ENCODE measurements at places on chromosomes 1 and 21. TPM values are rescaled to one million over a fixed set of nuclear protein-coding genes. Genes with fewer than 3 reads are reported as not detected.

FAM110D gene
- not detected for polyA plus RNA-seq

CD247 gene
- 244 TPM for polyA plus RNA-seq

BLACAT1 gene
- not detected for polyA plus RNA-seq

AMY2B gene
- 1.6 TPM for polyA plus RNA-seq

GRCh38 chr1:214967865-214968575, 114.5 kb upstream of the KCNK2 start:
- peaks cover 11% of the 10 kb centered on the region for H3K27me3 ChIP-seq
- DNase-seq, result no peak
- H3K4me1 ChIP-seq, result no peaks in the 10 kb centered on the region
- H3K27ac ChIP-seq, result no peak overlapping the region
- no peak overlapping the region for H3K4me3 ChIP-seq

DNA sequence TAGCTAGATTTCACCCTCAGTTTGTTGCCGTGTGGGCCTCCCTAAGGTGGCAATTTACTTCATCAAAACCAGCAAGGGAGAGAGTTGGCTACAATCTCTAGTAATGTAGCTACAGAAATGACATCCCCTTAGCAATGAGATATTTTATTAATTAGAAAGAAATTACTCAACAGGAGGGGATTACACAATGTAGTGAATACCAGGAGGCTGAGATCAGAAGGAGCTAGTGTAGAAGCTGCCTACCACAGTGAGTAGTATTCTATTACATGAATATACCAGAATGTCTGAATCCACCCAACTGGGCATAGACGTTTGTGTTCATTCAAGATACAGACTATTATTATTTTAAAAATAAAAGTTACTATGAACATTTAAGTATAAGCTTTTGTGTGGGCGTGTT, 868.2 kb upstream of the CXADR start:
- no peak overlapping the region for H3K4me3 ChIP-seq
- no peak overlapping the region for H3K27ac ChIP-seq
- no peaks in the 10 kb centered on the region for H3K4me1 ChIP-seq
- H3K36me3 ChIP-seq, result no peaks in the 10 kb centered on the region
- DNase-seq, result no peak
- no peaks in the 10 kb centered on the region for H3K27me3 ChIP-seq

DNA sequence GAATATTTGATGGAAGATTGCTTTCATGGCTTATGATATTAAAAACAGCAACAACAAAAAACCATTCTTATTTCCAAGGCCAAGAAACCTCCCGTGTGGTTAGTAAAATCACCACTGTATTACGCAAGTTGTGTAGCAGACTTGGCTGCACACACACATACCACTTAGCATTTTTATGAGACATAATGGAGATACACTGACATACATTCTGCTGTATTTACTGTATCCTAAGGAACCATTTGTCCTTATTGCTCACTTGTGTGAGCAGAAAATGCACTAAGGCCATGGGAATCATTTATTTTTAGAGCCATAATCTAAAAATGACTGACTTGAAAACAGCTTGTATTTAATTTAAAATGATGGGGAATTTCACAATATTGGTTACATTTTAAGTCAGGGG, 584 bp upstream of the C1orf141 start:
- H3K27ac ChIP-seq, result no peak overlapping the region
- DNase-seq, result no peak
- H3K4me3 ChIP-seq, result peak overlapping the region; percentile 93
- H3K36me3 ChIP-seq, result no peaks in the 10 kb centered on the region

GRCh38 chr21:16159213-16159970, 429.6 kb downstream of the USP25 start:
- H3K4me3 ChIP-seq, result no peak overlapping the region
- no peak overlapping the region for H3K27ac ChIP-seq
- H3K27me3 ChIP-seq, result no peaks in the 10 kb centered on the region
- H3K36me3 ChIP-seq, result no peaks in the 10 kb centered on the region
- H3K4me1 ChIP-seq, result no peaks in the 10 kb centered on the region

GRCh38 chr21:40080385-40080784, 213.1 kb downstream of the PCP4 start:
- no peaks in the 10 kb centered on the region for H3K4me1 ChIP-seq
- H3K4me3 ChIP-seq, result no peak overlapping the region
- no peak overlapping the region for H3K27ac ChIP-seq
- H3K36me3 ChIP-seq, result no peaks in the 10 kb centered on the region
- DNase-seq, result no peak
- H3K27me3 ChIP-seq, result peaks cover 2% of the 10 kb centered on the region

DNA sequence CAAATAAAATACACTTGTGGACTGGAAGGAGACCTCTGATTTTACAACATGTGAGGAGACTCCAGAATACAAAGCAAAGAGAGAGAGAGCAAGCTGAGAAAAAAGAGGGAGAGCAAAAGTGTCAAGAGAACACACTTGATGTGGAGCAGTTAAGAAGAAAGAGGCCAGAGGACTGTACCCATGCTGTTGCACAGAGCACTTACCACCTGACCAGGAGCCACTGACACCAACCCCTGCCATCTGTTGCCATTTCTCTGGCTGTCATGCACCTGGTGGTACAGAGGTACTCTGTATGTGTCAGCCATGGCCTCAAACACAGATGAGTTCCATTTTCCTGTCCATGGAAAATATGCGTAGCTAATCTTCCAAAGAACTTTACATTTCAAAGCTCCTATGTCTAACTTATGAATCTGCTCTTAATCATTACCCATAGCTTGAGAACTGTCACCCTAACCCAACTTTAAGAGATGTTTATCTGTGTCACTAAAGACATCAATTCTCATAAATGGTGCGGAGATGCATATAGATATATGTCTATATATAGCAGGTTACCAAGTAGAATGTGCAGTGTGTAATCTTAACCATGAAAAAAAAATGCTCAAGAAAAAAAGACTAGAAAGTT, 32.8 kb upstream of the ABCD3 start:
- no peak for DNase-seq
- peak overlapping the region; percentile 61 for H3K4me3 ChIP-seq
- H3K27me3 ChIP-seq, result no peaks in the 10 kb centered on the region
- peak overlapping the region; percentile 62 for H3K27ac ChIP-seq
- peaks cover 12% of the 10 kb centered on the region for H3K4me1 ChIP-seq

- H3K27ac ChIP-seq, result peak overlapping the region; percentile 98
- H3K4me3 ChIP-seq, result peak overlapping the region; percentile 63
- no peak for DNase-seq
- peaks cover 47% of the 10 kb centered on the region for H3K4me1 ChIP-seq
Measured at GRCh38 chr1:116739371-116740012, 14.7 kb upstream of the CD2 start.

DNA sequence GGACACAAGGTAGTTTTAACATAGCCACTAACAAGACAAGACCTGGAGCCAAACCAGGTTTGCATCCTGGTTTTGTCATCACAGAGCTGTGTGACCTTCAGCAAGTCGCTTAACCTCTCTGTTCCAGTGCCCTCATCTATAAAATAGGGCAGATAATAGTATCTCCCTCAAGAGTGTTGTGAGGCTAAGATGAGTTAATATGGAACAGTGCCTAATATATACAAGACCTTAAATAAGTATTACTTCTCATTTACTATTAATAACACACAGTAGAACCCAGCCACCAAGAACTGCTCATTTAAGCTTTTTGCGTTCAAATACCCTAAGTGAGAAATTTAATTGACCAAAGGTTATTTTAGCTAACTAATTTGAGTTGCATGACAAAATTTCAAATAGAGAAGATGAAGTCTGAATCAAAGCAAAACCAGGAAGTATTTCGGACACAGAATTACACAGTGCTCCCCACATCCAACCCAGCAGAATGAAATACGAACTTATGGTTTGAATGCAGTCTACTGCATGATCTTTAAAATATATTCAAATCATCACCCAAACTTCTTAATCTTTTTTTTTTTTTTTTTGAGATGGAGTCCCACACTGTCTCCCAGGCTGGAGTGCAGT, 123.9 kb upstream of the KRTAP19-8 start:
- H3K4me3 ChIP-seq, result peak overlapping the region; percentile 69
- peak overlapping the region; percentile 76 for H3K27ac ChIP-seq
- no peak for DNase-seq

DNA sequence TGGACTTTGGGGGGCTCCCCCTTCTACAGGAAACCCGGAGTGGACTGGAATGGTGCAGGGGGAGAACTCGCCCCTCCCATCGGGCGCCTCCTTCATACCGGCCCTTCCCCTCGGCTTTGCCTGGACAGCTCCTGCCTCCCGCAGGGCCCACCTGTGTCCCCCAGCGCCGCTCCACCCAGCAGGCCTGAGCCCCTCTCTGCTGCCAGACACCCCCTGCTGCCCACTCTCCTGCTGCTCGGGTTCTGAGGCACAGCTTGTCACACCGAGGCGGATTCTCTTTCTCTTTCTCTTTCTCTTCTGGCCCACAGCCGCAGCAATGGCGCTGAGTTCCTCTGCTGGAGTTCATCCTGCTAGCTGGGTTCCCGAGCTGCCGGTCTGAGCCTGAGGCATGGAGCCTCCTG, at the start of gene TNFRSF14:
Gene TNFRSF14, plus strand, starts transcription at position 95 of the 401 bp plus-strand sequence. Its CDS starts 294 bp downstream, at position 389.
- H3K4me3 ChIP-seq, result peak within 1 kb of the TSS; percentile 99
- H3K27me3 ChIP-seq, result no peaks in the 10 kb centered on the region
- peak; percentile 76 for DNase-seq
- H3K36me3 ChIP-seq, result peaks cover 24% of the 10 kb centered on the region
- H3K27ac ChIP-seq, result peak within 1 kb of the TSS; percentile 93

DNA sequence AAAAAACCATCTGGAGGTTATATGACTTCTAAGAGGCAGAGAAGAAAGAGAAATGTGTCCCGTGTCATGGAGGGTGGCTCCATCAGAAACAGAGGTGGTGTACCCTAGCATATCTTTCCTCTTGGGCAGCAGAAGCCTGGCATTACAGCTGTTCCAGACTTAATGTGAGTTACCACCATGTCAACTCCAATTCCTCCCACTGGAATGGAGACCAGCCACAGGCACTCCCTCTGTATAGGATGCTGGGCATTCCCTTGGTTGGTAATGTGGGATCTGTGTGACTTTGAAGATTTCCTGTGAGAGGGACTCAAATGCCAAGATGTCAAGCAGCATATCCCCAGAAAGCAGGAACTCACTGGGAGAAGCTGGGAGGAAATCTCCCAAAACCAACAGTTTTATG, 77.1 kb upstream of the COG2 start:
- peaks cover 33% of the 10 kb centered on the region for H3K27me3 ChIP-seq
- no peak for DNase-seq
- no peaks in the 10 kb centered on the region for H3K4me1 ChIP-seq
- H3K27ac ChIP-seq, result no peak overlapping the region
- H3K4me3 ChIP-seq, result no peak overlapping the region

DNA sequence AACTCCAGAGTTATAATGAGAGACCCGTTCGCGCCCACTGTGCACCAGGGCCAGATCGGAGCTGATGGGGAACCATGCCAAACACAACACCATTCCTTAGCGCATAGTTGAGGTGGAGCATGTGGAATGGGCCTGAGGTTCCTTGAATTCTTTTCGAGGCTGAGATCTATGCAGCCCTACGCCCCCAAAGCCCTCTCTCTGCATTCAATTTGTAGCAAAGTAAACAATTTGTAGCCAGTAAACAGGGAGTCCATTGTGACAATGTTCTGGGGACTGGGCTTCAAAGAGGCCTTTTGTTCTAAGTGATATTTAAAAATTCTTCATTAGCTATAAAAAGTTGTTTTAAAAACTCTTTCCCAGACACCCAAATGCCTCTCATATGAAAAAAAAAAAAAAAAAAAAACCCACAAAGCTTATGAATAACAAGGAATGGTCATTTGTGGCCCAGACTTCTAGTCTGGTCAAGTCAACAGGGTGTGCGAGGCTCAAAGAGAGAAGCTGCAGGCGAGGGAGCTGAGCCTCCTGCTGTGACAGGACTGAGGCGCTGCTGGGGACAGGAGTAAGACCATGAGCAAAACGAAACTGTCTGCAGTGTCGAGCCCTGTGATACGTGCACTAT, 30.6 kb upstream of the KCNE2 start:
- H3K36me3 ChIP-seq, result peaks cover 4% of the 10 kb centered on the region
- H3K4me3 ChIP-seq, result no peak overlapping the region
- H3K27me3 ChIP-seq, result no peaks in the 10 kb centered on the region
- no peak overlapping the region for H3K27ac ChIP-seq
- no peaks in the 10 kb centered on the region for H3K4me1 ChIP-seq

DNA sequence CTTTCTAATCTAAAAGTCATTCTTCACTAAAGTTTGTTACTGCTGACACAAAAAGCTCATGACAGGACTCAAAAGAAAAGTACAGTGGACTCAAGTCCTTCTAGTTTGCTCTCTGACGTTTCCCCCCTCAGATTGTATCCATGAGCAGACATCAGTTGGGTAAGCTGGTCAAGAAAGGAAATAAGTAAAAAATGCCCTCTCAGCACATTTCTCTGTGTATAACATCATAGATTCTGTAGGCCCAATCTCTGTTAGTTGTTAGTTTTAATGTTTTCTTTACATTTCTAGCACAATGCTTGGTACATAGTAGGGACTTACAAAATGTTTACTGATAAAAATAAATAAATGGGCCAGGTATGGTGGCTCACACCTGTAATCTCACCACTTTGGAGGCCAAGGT, 96.8 kb downstream of the NR5A2 start:
- H3K4me1 ChIP-seq, result peaks cover 4% of the 10 kb centered on the region
- no peak overlapping the region for H3K27ac ChIP-seq
- no peak overlapping the region for H3K4me3 ChIP-seq
- H3K36me3 ChIP-seq, result no peaks in the 10 kb centered on the region

DNA sequence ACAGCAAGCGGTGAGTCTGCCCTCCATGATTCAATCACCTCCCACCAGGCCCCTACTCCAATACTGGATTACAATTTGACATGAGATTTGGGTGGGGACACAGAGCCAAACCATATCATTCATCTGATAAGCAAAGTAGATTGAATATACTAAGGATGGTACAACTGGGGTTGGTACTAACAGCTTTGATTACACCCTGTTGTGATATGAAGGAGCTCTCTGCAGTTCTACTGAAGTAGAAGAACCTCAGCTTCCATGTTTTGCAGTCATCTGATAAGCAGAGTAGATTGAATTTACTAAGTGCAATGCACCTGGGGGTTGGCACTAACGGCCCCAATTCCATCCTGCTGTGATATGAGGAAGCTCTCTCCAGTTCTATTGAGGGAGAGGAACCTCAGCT, 31.1 kb downstream of the RWDD3 start:
- peaks cover 13% of the 10 kb centered on the region for H3K27me3 ChIP-seq
- H3K27ac ChIP-seq, result no peak overlapping the region
- DNase-seq, result no peak
- peaks cover 2% of the 10 kb centered on the region for H3K36me3 ChIP-seq

GRCh38 chr1:29299446-29299845, 63.1 kb downstream of the PTPRU start:
- H3K4me3 ChIP-seq, result no peak overlapping the region
- H3K4me1 ChIP-seq, result no peaks in the 10 kb centered on the region
- peaks cover 16% of the 10 kb centered on the region for H3K27me3 ChIP-seq
- no peak for DNase-seq
- no peak overlapping the region for H3K27ac ChIP-seq

DNA sequence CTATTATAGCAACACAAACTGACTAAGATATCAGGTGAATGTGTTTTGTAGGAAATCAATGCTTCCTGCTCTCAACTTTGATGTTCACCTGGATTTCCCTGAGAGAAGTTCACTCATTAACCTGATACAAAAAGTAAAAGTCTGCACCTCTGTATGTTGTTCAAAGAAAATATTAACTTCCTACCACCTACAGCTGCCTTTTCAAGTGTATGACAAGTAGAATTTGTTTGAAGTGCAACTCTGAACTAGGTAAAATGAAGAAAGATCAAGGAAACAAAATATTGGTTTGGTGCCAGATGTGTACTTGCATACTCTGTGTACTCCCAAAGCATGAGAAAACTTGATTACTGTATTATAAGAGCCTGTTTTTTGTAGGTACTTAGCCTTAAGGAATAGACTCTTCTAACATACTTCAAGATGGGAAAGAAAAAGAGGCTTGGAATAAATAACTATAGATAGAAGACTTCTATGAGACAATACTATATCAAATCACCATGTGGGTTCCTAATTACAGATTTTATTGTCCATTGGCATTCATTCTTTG, 193.4 kb downstream of the APP start:
- DNase-seq, result no peak
- H3K4me3 ChIP-seq, result no peak overlapping the region
- H3K4me1 ChIP-seq, result peaks cover 7% of the 10 kb centered on the region
- H3K27me3 ChIP-seq, result no peaks in the 10 kb centered on the region
- H3K27ac ChIP-seq, result no peak overlapping the region
- H3K36me3 ChIP-seq, result peaks cover 52% of the 10 kb centered on the region

All from naive thymus-derived CD8-positive, alpha-beta T cell (primary cell).